Stomach (tissue), 19 donors: ENCODE measurements at places on chromosomes 11 and 22. TPM values are rescaled to one million over a fixed set of nuclear protein-coding genes. Genes with fewer than 3 reads are reported as not detected.

GRCh38 chr11:27294654-27295053 is 68.4 kb downstream of the CCDC34 start:
- DNase-seq, result no peak

DNA sequence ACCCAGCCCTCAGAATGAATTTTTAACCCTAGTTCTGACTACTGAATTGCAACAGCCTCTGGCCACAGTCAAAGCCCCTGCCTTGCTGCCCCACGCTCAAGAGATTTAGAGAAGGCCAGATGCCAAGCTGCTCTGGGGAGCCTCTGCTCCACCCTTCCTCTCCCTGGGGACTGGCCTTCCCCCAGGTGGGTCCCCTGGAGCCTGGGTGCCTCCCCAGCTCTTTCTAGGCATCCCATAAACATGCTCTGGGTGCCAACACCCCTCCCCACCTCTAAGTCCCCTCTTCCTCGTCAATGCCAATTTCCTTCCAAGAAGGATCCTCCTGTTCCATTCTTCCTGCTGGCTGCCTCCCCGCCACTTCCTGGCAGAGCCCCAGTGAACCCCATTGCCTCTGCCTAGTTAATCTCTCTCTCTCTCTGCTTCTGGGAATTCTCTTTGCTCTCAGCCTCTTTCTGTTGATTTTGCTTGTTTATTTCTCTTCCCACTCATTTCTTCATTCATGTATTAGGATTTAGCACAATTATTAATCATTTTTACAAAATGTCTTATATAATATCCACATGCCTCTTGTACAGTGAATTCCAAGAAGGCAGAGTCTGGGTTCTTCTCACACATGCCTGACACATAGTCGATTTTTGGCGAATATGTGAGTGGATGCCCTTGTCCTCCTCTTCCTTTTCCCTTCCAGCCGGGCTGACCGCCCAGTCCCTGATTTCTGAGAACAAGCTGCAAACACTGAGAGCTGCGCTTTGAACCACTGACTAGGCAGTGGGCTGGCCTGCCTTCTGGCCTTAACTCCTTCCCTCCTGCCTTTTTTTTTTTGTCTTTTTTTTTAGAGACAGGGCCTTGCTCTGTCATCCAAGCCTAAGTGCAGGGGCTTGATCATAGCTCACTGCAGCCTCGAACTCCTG is 17.5 kb downstream of the UQCR10 start:
- peak; percentile 44 for DNase-seq

DNA sequence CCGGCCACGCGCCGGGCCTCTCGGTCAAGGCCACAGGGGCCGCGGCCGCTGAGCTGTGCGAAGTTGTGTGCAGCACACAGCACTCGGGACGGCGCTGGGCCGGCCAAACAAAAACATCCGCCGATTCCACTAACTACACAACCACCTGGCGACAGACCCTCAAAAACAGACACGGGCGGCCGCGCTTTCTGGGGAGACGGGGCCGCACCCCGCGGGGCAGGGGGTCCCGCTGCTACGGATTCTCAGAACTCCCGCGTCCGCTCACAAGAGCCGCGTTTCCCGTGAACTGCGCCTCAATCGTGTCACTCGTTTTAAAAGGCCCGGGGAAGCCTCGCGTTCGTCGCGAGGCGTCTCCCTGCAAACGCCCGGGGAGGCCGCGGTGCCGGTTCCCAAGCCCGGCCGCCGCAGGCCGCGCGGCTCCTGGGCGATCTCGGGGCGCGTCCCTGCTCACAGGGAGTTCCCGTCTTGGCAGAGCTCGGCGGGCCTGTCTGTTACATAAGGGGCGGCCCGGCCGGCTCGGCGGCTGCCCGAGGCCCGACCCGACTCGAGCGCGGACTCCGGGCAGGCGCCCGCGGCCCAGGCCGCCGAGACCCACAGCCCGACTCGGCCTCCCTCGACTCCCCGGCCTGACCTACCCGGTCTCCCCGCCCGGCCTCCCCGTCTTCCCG is 936 bp downstream of the BRD1 start:
- DNase-seq, result peak; percentile 66

DNA sequence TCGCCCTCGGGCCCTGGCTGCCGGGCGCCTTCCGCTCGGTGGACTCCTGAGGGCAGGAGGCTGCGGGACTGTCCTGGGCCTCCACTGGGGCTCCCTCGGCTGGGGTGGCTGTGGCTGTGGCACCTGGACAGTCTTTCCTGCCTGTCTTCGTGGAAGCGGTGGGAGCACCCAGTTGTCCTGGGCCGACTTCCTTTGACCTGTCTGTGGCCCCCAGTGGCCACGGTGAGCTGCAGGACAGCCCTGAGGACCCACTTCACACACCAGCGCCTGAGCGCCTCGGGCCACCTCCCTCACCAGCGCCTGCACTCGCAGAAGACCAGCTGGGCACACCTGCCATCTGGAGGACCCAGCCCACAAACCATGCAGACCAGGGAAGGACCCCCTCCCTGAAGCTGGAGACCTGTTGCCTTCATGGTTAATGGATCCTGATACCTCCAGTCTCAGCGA is 1.8 kb upstream of the EPS8L2 start:
- peak; percentile 6 for DNase-seq

Gene IL18
- 9.6 TPM for total RNA-seq
